ENCODE measurements at places on chromosomes 11 and 22.
A peak's percentile ranks its signal among the peaks of the same experiment; 100 is the strongest.

DNA sequence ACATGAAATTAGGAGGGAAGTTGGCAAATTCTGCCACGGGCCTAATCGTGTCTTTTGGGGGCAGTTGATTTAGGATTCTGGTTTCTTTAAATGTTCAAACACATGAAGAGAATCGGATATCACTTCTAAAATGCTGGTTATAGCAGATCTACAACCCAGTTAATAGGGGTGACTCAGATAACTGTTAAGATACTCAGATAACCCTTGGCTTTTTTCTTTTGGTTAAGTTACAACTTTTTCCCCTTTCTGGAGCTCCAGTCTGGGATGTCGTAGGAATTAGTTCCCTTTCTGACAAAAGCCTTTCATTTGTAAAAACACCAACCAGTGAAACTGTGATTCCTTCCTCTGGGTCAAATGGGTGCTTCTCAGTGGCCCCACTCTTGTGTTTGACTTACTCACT, 976 bp downstream of the DEPDC7 start:
- no peak for DNase-seq

- no peak for DNase-seq
Observed at GRCh38 chr11:60158636-60159035, 24.2 kb downstream of the MS4A6A start.

- no peak for DNase-seq
Observed at GRCh38 chr11:61616434-61616833, 35.6 kb upstream of the SYT7 start.

GRCh38 chr22:43434275-43434927, 22.6 kb downstream of the MPPED1 start:
- DNase-seq, result no peak

DNA sequence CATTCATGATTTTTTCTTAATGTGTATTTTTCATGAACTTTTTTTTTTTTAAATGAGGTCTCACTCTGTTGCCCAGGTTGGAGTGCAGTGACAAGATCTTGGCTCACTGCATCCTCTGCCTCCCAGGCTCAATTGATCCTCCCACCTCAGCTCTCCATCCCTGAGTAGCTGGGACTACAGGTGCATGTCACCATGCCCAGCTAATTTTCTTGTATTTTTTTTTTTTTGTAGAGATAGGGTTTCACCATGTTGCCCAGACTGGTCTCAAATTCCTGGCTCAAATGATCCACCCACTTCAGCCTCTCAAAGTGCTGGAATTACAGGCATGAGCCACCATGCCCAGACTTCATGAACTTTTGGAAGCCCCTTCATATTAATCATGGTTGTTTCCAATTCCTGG, 49.7 kb downstream of the ADAMTS15 start:
- no peak for DNase-seq

DNA sequence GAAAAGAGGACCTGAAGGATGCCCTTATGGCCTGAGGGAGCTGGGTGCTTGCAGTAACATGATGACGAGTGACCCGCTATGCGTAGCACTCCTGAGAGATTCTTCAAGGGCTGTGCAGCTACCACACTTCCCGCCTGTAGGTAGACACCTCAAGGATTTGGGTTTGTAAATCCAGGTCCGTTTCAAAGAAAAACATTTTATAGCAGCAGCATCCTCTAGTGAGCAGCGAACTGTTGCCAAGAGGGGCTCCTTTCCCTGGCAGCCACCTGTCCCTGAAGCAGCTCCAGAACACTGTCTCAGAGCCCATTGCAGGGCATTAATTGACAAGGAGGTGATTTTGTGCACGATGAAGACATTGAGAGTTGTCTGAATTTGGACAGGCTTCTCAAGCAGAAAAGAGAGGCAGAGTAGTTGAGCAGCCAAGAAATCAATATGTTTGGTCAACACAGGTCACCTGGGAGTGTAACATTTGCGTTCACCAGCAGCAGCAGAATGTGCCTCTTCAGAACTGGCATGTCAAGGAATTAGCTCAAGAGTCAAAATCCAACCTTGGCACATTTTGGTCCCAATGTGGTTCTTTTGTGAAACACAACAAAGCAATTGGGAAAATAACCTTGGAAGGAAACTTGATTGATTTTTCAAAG, 209.8 kb upstream of the MTNR1B start:
- no peak for DNase-seq

- no peak for DNase-seq
Observed at GRCh38 chr11:4111834-4112233, 17.2 kb downstream of the RRM1 start.

DNA sequence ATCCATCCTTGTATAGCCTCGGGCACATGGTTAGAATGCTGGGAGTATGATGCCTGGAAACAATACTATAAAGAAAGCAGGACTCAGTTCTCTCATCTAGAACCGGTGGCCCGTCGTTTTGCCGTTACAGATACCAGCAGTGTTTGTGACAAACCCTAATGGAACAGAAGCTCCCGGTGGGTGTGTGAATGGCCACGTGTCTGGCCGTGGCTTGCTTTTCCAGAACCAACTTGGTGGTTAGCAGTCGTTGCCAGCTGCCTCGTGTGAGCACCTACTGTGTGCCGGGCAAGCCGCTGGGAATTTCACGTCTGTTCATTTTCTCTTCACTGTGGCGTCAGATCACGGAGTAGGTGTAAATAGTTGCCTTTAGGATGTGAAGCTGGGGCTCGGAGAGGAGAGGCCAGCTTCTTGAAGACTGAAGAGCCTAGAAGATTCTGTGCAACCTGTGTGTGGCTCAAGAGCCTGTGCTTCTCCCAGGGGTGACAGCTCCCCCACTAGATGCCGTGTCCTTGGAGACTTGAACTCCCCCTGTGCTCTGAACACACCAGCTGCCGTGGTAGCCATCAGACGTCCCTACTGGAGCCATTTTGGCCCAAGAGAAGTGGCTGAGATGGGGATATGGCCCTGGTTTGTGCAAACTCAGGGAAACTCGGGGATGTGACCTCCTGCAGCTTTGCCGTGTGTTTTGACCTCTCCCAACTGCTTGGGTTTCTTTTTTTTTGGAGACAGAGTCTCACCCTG, 57.5 kb upstream of the PPARA start:
- no peak for DNase-seq

DNA sequence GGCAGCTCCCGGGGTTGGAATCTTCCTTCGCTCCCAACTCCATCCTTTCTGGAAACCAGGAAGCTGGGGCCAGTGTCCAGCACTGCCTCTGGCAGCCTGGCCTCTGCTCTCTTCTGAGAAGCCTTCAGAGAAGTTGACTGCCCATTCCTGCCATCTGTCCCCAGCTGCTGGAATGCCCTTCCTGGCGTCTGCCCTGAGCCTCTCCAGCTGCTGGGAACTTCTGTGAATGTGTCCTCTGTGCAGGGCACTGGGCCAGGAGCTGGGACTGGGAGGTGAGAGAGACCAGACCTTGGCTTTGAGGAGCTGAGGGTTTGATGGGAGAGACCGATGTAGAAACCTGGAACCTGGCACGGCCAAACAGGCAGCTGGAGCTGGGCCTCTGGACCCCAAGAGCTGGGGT, 5.9 kb upstream of the SOX10 start:
- no peak for DNase-seq

- DNase-seq, result no peak
Observed at GRCh38 chr22:23207729-23208393, 27.6 kb downstream of the BCR start.

DNA sequence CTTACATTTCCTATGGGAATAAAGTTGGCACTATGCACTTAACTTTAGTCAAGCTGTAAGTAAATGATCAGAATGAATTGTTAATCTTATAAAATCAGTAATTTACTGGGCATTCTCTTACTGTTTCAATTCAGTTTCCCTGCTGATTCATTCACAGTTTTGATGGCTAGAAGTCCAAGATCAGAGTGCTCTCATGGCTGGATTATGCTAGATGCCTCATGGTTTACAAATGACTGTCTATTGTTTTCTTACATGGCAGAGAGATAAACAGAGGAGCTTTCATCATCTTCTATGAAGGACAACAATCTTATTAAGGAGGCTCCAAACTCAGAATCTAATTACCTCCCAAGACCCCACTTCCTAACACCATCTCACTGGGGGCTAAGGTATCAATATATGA, 135.1 kb upstream of the CARD18 start:
- peak; percentile 18 for DNase-seq

DNA sequence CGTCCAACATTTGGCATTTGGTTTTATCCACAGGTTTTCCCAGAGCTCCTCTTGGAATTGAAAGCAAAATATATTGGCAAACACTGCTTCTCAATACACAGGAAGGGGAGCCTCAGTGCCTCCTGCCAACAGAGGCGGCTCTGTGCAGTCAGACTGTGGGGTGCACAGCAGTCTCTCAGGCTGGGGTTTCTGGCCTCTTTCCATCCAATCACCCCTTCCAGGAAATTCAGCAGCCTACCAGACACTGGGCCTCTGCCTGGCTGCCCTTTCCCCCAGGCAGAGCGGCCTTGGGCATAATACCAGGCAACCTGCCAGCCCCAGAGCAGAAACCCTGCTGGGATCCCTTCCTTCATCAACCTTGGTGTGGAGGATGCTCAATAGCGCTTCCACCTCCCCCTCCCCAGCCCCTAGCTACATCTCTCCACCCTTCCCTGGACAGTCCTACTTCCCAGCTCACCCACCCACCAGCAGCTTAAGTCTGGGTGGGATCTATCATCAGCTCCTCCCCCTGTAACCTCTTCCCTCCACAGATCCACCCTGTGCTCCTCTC, 17.8 kb upstream of the RAPSN start:
- DNase-seq, result peak; percentile 36

DNA sequence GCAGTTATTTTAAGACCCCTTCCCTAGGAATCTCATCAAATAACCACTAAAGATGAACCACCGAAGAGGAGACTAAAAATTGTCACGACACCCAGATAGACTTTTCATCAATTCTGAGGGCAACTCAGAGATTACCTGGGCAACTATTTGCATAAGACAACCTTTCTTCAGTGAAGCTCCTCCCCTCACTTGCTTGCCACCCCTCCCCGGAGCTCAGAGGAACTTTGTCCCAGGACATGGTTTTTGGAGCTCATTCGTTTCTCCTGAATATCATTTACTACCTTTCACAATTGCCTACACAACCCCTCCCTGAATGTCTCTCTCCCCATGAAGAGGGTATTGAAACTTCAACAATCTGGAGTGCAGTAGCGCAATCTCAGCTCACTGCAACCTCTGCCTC, 3.9 kb downstream of the AGBL2 start:
- DNase-seq, result no peak

DNA sequence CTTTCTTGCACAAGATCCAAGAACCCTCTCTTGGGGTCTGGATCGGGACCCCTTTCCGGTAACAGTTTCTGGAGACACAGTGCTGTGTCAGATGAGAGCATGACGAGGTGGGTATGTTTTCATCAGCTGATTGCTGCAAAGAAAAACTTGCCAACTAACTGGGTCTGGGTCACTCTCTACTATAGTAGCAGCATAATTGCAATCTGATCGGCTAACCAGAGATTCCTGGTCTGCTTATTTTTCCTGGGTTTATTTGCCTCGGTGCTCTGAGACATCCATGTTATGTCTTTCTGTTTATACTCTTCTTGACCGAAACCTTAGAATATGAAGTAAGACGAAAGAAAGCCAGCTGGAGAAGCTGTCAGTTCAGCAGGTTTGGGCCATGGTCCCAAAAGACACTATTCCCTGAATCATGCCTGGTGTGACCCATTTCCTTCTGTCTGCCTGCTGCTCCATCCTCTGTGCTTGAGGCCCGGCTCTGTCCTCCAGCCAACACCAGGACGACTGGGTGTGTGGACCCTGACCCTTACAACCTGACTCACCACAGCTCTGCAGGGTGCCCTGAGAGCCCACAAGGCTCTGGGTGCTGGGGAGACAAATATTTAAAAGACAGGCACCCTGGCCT, 24.1 kb upstream of the CLMP start:
- no peak for DNase-seq

DNA sequence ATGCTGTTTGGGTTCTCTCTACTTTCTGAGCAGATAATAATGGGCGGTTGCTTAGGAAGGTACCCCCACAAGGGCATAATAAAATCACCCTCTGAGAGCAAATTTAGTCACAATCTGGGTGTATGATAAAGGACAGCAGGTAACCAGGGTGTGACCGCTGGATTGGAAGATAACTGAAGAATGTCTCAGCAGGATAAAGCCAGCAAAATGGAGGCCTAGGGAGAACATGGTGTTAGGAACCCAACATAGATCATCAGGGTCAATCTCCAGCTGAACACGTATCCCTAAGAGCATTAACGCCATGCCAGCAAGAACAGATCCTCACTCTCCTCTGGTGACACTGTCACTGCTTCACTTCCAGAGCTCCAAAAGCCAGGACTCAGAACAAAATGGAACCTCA, 64.5 kb upstream of the SCUBE2 start:
- DNase-seq, result no peak
